ENCODE measurements at places on chromosomes 13 and 19.

- peak; percentile 78 for DNase-seq
Measured at GRCh38 chr19:58554494-58555368, at the start of gene CHMP2A. TSS of gene CHMP2A (minus strand) at chr19:58555105. CDS start at chr19:58554212, 893 bp downstream.

- DNase-seq, result no peak
Measured at GRCh38 chr19:3443840-3444694, 36.3 kb downstream of the SMIM24 start.

- DNase-seq, result no peak
Measured at GRCh38 chr13:35349052-35349451, 127.4 kb downstream of the MAB21L1 start.

DNA sequence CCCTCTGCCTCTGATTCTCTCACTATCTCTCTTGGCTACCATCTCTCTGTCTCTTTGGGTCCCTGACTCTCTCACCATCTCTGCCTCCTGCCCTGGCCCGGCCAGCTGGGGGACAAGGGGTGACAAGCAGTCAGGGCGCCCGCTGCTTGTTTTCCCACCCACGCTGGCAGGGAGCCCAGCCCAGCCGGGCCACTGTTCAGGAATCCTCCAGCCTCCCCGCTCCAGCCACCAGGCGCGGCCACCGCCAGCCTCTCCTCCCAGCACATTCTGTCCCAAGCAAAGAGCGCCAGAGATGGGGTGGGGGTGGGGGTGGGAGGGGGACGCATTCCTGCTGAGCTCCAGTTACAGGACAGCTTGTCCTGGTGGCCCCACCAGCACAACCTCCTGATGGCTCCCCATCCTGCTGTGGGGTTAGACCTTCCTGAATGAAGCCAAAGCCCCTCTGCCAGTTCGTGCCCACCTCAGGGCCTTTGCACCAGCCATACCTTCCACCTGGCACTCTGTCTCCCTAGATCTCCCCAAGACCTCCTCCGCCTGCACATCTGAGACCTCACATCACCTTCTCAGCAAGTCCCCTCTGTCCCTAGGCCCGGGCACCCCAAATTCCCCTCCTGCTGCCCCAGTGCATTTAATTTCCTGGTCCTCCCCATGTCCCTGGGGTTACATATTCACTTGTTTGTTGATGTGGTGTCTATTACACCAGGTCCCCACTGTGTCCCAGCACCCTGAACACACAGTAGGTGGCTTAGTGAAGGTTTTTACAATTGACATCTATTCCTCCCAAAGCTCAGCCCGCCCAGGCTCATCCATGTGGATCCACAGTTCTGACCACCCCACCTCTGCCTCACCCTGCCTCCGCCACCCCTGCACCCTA lies 12.5 kb downstream of the ARRDC2 start:
- DNase-seq, result no peak

DNA sequence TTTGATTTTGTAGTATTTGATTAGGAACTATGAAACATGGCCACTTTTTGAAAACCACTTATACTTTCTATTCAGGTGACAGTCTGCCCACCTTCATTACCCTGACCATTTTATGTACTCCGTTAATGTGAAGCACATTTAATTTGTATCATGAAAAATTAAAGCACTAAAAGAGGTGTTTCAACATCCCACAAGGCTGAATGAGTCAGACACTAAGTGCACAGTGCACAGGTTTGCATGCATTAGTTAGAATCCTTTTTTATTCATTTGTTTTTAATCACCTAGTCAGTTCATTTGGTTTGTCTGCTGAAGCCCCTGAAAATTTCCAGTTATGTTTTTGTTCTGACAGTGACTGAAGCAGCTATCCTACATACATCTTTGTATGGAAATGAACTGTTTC lies 271.0 kb downstream of the SLITRK5 start:
- DNase-seq, result no peak

GRCh38 chr13:78784014-78784750 lies 125.2 kb upstream of the OBI1 start:
- DNase-seq, result no peak

DNA sequence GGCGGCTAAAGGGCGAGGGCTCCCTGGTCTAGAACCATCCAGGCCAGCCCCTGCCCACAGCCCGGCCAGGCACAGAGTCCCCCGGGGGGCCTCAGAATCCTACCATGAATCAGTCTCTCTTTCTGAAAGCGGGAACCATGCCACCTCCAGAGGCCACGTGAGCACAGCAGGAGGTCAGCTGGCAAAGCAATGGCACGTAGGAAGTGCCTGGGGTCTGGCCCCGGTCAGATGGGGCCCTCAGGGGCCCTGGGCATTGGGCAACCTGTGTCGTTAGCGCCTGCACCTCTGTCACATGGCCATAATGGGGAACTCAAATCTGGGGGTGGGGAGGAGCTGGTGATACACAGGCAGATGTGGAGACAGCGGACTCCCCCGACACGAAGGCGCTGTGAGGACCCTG lies 8.8 kb downstream of the MFSD12 start:
- no peak for DNase-seq

- DNase-seq, result no peak
Measured at GRCh38 chr19:35596366-35596999, 10.5 kb downstream of the PMIS2 start.

- no peak for DNase-seq
Measured at GRCh38 chr13:100336795-100337516, 248.1 kb downstream of the PCCA start.

- DNase-seq, result no peak
Measured at GRCh38 chr13:28890712-28891111, 70.6 kb downstream of the MTUS2 start.

DNA sequence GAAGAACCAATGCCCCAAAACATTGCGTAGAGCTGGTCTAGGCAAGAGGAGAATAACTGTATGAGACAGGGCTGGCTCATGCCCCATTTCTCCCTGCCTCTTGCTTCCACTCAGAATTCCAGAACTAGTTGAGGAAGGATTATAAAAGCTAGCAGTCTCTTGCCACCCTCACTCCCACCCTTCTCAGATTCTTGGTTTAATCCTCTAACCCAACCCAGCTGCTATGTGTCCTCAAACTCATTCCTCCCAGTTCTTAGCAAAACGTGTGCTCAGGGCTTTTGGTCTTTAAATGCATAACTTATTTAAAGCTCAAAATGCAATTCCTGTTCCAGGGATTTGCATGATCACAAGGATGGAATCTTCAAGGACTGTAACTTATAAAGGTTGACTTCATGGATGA lies 466.3 kb downstream of the COG6 start:
- DNase-seq, result no peak

DNA sequence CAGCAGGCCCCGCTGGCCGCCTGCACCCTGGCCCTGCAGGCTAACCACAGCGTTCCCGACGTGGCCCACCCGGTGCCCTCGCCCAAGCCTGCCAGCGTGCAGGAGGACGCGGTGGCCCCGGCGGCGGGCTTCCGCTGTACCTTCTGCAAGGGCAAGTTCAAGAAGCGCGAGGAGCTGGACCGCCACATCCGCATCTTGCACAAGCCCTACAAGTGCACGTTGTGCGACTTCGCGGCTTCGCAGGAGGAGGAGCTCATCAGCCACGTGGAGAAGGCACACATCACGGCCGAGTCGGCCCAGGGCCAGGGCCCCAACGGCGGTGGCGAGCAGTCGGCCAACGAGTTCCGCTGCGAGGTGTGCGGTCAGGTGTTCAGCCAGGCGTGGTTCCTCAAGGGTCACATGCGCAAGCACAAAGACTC lies 72.1 kb downstream of the ZNF536 start:
- DNase-seq, result no peak

Data from pulmonary artery endothelial cell (primary cell).